ENCODE measurements at places on chromosomes 12 and 14.
A peak's percentile ranks its signal among the peaks of the same experiment; 100 is the strongest.

DNA sequence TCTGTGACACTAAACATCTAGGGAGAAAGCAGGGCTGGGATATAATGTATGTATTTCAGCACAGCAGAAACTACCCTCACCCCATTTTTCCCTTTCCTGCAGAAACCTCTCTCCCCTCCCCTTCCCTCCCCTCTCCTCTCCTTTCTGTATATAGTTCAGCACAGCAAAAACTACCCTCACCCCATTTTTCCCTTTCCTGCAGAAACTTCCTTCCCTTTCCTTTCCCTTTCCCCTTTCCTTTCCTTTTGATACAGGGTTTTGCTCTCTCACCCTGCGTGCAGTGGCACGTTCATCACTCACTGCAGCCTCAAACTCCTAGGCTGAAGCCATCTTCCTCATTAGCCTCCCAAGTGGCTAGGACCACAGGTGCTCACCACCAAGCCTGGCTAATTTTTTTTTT lies 2.1 kb downstream of the PMEL start:
- no peak overlapping the region for H3K4me3 ChIP-seq
- H3K36me3 ChIP-seq = no peaks in the 10 kb centered on the region
- DNase-seq = no peak
- H3K27ac ChIP-seq = no peak overlapping the region
- H3K4me1 ChIP-seq = peaks cover 18% of the 10 kb centered on the region

- peaks cover 57% of the 10 kb centered on the region for H3K36me3 ChIP-seq
- no peaks in the 10 kb centered on the region for H3K27me3 ChIP-seq
- no peaks in the 10 kb centered on the region for H3K4me1 ChIP-seq
- no peak overlapping the region for H3K4me3 ChIP-seq
- DNase-seq = no peak
Observed at GRCh38 chr14:73289729-73290128, 52.4 kb downstream of the PAPLN start.

DNA sequence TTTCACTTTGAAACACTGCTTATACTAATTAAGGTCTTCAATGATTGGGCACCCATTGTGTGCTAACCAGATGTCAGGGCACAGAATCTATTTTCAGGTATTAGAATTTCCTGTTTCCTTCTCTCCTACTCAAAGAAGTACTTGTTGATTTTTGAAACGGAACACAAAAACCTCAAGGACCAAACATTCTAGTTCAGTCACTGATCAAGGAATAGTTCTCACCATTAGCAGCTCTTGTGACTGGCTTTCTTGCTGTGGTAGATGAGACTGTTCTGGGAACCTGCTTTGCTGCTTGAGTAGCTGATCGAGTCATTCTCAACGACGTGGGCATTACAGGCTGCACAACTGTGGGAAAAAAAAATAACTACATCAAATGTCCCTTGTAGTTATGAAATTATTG lies 11.0 kb downstream of the DLGAP5 start:
- no peaks in the 10 kb centered on the region for H3K27me3 ChIP-seq
- peaks cover 8% of the 10 kb centered on the region for H3K4me1 ChIP-seq
- no peak for DNase-seq
- H3K36me3 ChIP-seq = peaks cover 13% of the 10 kb centered on the region
- peak overlapping the region; percentile 86 for H3K27ac ChIP-seq
- peak overlapping the region; percentile 20 for H3K4me3 ChIP-seq

GRCh38 chr14:74065746-74066575 lies 18.3 kb downstream of the ALDH6A1 start:
- H3K27ac ChIP-seq = peak overlapping the region; percentile 36
- peak; percentile 53 for DNase-seq
- peaks cover 12% of the 10 kb centered on the region for H3K36me3 ChIP-seq
- H3K27me3 ChIP-seq = no peaks in the 10 kb centered on the region
- peaks cover 36% of the 10 kb centered on the region for H3K4me1 ChIP-seq

- DNase-seq = peak; percentile 95
- peak overlapping the region; percentile 99 for H3K27ac ChIP-seq
- no peaks in the 10 kb centered on the region for H3K36me3 ChIP-seq
- H3K27me3 ChIP-seq = no peaks in the 10 kb centered on the region
- no peak overlapping the region for H3K4me3 ChIP-seq
Observed at GRCh38 chr14:92540472-92541048, 27.0 kb downstream of the RIN3 start.

GRCh38 chr14:89201645-89202044 lies 215.4 kb downstream of the FOXN3 start:
- no peak for DNase-seq
- no peaks in the 10 kb centered on the region for H3K4me1 ChIP-seq
- H3K36me3 ChIP-seq = no peaks in the 10 kb centered on the region
- H3K27ac ChIP-seq = no peak overlapping the region

DNA sequence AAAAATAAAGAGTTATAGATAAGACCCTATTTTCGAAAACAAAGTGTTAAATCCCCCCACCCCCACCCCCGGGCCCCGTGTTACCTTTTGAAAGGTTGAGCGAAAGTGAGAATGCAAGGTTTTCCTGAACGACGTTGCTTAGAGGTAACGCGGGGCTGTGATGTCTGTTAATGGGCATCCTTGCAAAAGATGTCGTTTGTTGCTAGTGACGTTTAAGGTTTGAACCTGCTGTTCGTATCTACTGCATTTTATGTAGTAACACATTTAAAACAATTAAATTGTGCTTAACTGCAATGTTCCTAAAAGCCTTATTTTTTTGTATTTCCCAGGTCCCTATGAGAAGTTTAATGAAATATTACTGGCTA lies 1.2 kb downstream of the CPSF6 start:
- no peaks in the 10 kb centered on the region for H3K27me3 ChIP-seq
- peak overlapping the region; percentile 85 for H3K27ac ChIP-seq
- H3K4me1 ChIP-seq = peaks cover 15% of the 10 kb centered on the region
- H3K36me3 ChIP-seq = no peaks in the 10 kb centered on the region
- peak overlapping the region; percentile 92 for H3K4me3 ChIP-seq

DNA sequence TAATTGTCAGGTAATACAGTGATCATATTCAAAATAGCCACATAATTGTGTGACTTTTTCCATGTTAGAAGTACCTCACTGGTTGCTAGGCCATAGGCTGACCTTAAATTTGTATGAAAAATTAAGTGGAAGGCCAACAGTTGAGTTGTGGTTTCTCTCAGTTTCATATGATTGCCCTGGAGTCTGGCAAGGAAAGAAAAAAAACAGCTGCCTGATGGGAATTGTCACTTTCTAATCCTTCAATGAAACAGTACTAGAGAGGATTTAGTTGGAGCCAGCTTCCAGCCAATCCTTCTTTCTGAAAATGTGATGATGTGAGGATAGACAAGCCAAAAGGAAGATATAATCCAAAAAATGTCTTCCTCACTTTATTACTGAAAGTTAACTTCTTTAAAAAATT lies 113.6 kb downstream of the ALX1 start:
- no peak overlapping the region for H3K27ac ChIP-seq
- no peak for DNase-seq
- no peak overlapping the region for H3K4me3 ChIP-seq
- no peaks in the 10 kb centered on the region for H3K36me3 ChIP-seq

- no peaks in the 10 kb centered on the region for H3K36me3 ChIP-seq
- H3K4me1 ChIP-seq = no peaks in the 10 kb centered on the region
- no peak overlapping the region for H3K4me3 ChIP-seq
- DNase-seq = no peak
- H3K27ac ChIP-seq = no peak overlapping the region
Observed at GRCh38 chr12:119373001-119373400, 38.5 kb downstream of the CCDC60 start.

DNA sequence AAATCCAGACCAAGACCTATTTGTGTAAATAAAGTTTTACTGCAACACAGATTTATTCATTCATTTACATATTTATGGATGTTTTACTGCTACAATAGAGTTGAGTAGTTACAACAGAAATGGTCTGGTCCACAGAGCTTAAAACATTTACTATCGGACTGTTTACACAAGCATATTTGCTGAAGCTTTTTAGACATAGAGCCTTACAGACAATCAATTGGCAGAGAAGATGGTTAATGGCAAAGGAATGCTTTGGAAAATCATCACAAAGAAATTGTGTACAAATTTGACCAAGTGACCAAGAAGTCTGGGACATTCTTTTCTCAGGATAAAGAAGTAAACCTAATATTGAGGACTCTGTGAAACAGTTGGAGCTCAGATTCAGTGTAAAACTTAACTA lies 504.3 kb downstream of the SLC16A7 start:
- H3K36me3 ChIP-seq = no peaks in the 10 kb centered on the region
- H3K27ac ChIP-seq = no peak overlapping the region
- H3K4me3 ChIP-seq = no peak overlapping the region
- no peak for DNase-seq

GRCh38 chr12:123934016-123934620 lies 38.5 kb downstream of the CCDC92 start:
- H3K4me3 ChIP-seq = no peak overlapping the region
- H3K27ac ChIP-seq = no peak overlapping the region
- H3K27me3 ChIP-seq = peaks cover 4% of the 10 kb centered on the region
- peaks cover 24% of the 10 kb centered on the region for H3K36me3 ChIP-seq
- no peak for DNase-seq
- peaks cover 10% of the 10 kb centered on the region for H3K4me1 ChIP-seq

DNA sequence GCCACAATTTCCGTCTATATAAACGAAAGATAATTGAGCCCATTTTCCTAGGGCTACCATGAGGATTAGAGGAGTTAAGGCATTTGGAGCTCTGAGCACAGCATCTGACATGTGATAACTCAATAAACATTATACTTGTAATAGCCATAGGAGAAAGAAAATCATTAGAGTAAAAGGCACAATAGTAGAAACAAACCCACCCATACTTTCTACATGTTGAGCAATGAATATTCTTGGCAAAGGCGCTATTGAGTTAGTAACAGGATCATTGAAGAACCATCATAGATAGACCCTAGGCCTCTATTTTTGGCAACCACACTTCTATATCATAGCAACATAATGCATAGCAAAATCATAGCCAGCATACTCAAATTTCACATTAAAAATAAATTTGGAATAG lies 664.1 kb downstream of the NOVA1 start:
- H3K4me3 ChIP-seq = no peak overlapping the region
- no peaks in the 10 kb centered on the region for H3K4me1 ChIP-seq
- DNase-seq = no peak
- no peaks in the 10 kb centered on the region for H3K36me3 ChIP-seq

- peaks cover 8% of the 10 kb centered on the region for H3K4me1 ChIP-seq
- no peaks in the 10 kb centered on the region for H3K27me3 ChIP-seq
- peaks cover 4% of the 10 kb centered on the region for H3K36me3 ChIP-seq
- H3K4me3 ChIP-seq = peak overlapping the region; percentile 54
- no peak overlapping the region for H3K27ac ChIP-seq
Observed at GRCh38 chr12:131803961-131804521, 24.2 kb upstream of the MMP17 start.

DNA sequence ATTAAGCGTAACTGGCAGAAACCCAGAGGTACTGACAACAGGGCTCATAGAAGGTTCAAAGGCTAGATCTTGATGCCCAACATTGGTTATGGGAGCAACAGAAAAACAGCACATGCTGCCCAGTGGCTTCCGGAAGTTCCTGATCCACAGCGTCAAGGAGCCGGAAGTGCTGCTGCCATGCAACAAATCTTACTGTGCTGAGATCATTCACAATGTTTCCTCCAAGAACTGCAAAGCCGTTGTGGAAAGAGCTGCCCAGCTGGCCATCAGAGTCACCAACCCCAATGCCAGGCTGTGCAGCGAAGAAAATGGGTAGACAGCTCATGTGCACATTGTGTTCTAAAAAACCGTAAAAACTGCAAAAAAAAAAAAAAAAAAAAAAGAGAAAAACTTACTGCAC lies 192.3 kb downstream of the MON2 start:
- peaks cover 8% of the 10 kb centered on the region for H3K4me1 ChIP-seq
- no peak overlapping the region for H3K4me3 ChIP-seq
- no peaks in the 10 kb centered on the region for H3K36me3 ChIP-seq
- no peak overlapping the region for H3K27ac ChIP-seq

DNA sequence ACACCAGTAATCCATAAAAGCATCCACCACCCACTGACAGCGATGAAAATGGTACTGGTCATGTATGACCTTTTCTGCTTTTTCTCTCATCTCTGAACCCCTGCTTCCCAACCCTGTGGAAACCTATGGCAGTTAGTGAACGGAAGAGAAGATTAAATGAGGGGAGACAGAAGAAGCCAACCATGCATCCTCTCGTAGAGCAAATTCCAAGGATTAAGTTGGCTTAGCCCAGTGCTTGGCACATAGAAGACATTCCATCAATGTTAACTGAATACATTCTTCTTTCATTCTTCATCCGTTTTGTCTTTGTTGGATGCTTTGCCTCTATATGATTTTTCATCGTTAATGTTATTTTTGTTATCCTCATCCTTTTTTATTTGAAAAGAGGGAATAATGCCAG lies 339.7 kb upstream of the FLRT2 start:
- no peaks in the 10 kb centered on the region for H3K27me3 ChIP-seq
- H3K27ac ChIP-seq = no peak overlapping the region
- no peaks in the 10 kb centered on the region for H3K4me1 ChIP-seq
- no peak overlapping the region for H3K4me3 ChIP-seq

GRCh38 chr14:55843718-55844403 lies 263.9 kb downstream of the KTN1 start:
- no peaks in the 10 kb centered on the region for H3K36me3 ChIP-seq
- H3K4me1 ChIP-seq = peaks cover 21% of the 10 kb centered on the region
- DNase-seq = no peak
- no peaks in the 10 kb centered on the region for H3K27me3 ChIP-seq
- no peak overlapping the region for H3K27ac ChIP-seq
- no peak overlapping the region for H3K4me3 ChIP-seq

- H3K27me3 ChIP-seq = no peaks in the 10 kb centered on the region
- H3K4me1 ChIP-seq = peaks cover 34% of the 10 kb centered on the region
- DNase-seq = no peak
Observed at GRCh38 chr12:65279369-65280112, 1.1 kb downstream of the MSRB3 start.

GRCh38 chr12:21934173-21934572 lies 7.1 kb downstream of the ABCC9 start:
- H3K27me3 ChIP-seq = peaks cover 3% of the 10 kb centered on the region
- no peaks in the 10 kb centered on the region for H3K36me3 ChIP-seq
- peaks cover 10% of the 10 kb centered on the region for H3K4me1 ChIP-seq
- no peak overlapping the region for H3K4me3 ChIP-seq
- DNase-seq = peak; percentile 77
- peak overlapping the region; percentile 73 for H3K27ac ChIP-seq

- peaks cover 72% of the 10 kb centered on the region for H3K36me3 ChIP-seq
- no peak for DNase-seq
- H3K27me3 ChIP-seq = no peaks in the 10 kb centered on the region
- no peak overlapping the region for H3K27ac ChIP-seq
- H3K4me3 ChIP-seq = no peak overlapping the region
Observed at GRCh38 chr12:64412459-64412858, 8.3 kb downstream of the XPOT start.

GRCh38 chr12:96623155-96623554 lies 133.8 kb downstream of the CFAP54 start:
- no peaks in the 10 kb centered on the region for H3K27me3 ChIP-seq
- H3K36me3 ChIP-seq = no peaks in the 10 kb centered on the region
- no peak overlapping the region for H3K4me3 ChIP-seq
- H3K4me1 ChIP-seq = no peaks in the 10 kb centered on the region
- no peak overlapping the region for H3K27ac ChIP-seq
- no peak for DNase-seq

DNA sequence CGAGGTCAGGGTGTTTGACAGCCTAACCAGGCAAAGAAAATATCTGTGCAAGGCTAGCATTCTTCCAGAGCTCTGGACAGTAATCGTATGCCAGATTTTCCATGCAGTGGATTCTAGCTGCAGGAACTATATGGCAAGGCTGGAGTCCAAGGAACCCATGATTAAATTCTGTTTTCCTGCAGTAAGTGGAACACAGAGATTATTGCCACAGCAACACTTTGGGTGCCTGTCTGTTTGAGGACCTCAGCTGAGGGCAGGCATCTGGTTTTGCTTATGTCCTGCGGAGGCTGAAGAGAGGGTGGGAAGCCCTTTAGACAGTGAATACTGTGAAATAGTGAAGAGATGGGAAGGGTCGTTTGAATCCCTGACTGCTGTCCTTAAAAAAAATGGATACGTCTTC lies 104.4 kb downstream of the DAD1 start:
- peaks cover 13% of the 10 kb centered on the region for H3K4me1 ChIP-seq
- no peak overlapping the region for H3K27ac ChIP-seq
- H3K36me3 ChIP-seq = no peaks in the 10 kb centered on the region
- H3K27me3 ChIP-seq = peaks cover 89% of the 10 kb centered on the region
- no peak for DNase-seq

All from osteoblast (primary cell).